ENCODE measurements at places on chromosomes 1 and 21. TPM values are rescaled to one million over a fixed set of nuclear protein-coding genes. Genes with fewer than 3 reads are reported as not detected.

GRCh38 chr21:20004367-20004766 is 993.8 kb upstream of the NCAM2 start:
- no peak for DNase-seq

DNA sequence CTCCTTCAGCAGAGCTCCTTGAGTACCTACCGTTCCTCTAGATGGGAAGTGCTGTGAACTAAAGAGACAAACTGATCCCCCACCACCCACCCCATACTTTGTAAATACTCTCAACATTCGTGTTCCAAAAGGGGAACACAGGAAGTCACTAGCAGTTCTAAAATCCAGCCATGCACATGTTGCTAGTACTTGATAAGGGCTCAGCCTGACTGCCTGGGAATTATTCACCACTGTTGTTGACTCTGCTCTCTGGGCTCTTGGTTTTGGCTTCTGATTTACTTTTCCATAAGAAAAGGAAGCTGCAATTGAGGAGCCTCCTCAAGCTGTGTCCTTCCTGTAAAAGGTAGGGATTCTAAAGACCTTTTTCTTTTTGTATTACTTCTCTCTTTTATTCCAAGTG is 67.5 kb downstream of the IVNS1ABP start:
- DNase-seq = no peak

- DNase-seq = no peak
Observed at GRCh38 chr1:66276218-66276617, 257.7 kb upstream of the SGIP1 start.

GRCh38 chr1:158496374-158496773 is 24.4 kb downstream of the OR10R2 start:
- DNase-seq = peak; percentile 10

- no peak for DNase-seq
Observed at GRCh38 chr21:45809421-45809820, 165.9 kb downstream of the PCBP3 start.

DNA sequence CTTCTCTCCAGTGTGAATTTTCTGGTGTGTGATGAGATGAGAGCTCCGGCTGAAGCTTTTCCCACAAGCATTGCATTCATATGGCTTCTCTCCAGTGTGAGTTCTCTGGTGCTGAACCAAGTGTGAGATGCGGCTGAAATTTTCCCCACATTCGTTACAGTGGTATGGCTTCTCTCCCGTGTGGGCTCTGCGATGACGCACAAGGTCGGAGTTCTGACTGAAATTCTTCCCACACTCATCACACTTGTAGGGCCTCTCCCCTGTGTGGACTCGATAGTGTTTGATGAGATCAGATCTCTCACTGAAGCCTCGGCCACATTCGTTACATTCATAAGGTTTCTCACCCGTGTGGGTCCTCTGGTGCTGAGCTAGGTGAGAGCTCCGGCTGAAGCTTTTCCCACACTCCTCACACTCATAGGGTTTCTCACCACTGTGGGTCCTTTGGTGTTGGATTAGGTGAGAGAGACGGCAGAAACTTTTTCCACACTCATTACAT is 7.4 kb downstream of the ZNF436 start:
- no peak for DNase-seq

Gene C1QTNF12
- 1.7 TPM for total RNA-seq

Gene LRRC41
- 104 TPM for total RNA-seq

Gene LRRC7
- not detected for total RNA-seq

Gene SLFNL1
- not detected for total RNA-seq

Gene BCAN
- total RNA-seq = not detected

Gene ARMH1
- total RNA-seq = not detected

Gene GABPB2
- 5.4 TPM for total RNA-seq

Gene LCE1A
- total RNA-seq = not detected

All from epithelial cell of proximal tubule (primary cell).